ENCODE measurements at places on chromosomes 11 and 22. TPM values are rescaled to one million over a fixed set of nuclear protein-coding genes. Genes with fewer than 3 reads are reported as not detected.

The TMPRSS4 gene
- total RNA-seq = not detected

GRCh38 chr22:19959043-19959586, 17.5 kb upstream of the TXNRD2 start:
- peaks cover 8% of the 10 kb centered on the region for H3K4me1 ChIP-seq
- no peaks in the 10 kb centered on the region for H3K36me3 ChIP-seq
- H3K27me3 ChIP-seq = no peaks in the 10 kb centered on the region
- H3K27ac ChIP-seq = no peak overlapping the region
- peak; percentile 99 for DNase-seq

GRCh38 chr11:8219257-8220021, 44.2 kb downstream of the LMO1 start:
- H3K4me1 ChIP-seq = peaks cover 21% of the 10 kb centered on the region
- no peak overlapping the region for H3K4me3 ChIP-seq
- no peaks in the 10 kb centered on the region for H3K27me3 ChIP-seq
- H3K36me3 ChIP-seq = no peaks in the 10 kb centered on the region
- peak; percentile 72 for DNase-seq

DNA sequence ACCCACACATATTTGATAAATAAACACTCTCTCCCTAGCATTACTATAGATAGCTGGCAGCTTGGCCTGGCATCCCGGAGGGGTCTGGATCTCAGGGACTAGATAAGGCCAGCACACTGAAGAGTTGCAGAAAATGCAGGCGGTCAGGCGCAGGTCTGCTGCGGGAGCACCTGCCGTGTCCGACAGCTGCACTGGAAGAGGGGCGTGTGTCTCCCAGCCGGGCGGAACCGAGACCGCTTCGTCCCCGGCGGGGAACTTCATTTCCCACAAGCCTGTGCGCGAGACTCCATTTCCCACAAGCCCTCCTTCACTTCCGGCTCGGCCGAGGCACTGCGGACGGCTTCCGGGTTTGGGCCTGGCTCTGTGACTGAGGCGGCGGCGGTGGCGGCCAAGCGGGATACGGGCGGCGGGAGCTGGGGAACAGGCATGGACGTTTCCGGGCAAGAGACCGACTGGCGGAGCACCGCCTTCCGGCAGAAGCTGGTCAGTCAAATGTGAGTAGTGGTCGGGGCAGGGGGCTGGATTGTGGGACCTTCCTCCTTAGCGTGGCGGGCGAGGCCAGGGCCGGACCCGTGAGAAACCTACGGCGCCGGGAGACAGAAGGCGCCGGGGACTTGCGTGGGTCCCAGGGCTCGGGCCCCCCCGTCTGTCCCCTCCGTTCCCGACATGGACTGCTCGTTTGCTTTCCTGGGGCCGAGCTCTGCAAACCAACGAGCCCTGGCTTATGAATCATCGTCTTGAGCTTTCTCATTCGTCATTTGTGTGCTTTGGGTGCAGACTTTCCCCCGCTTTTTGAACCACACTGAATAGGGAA, at the start of gene MED15:
TSS of gene MED15 (plus strand) at position 358 of the 814 bp plus-strand sequence. CDS start at position 427, 69 bp downstream.
- H3K36me3 ChIP-seq = no peaks in the 10 kb centered on the region
- H3K4me1 ChIP-seq = peaks cover 23% of the 10 kb centered on the region
- no peaks in the 10 kb centered on the region for H3K27me3 ChIP-seq
- peak within 1 kb of the TSS; percentile 79 for H3K27ac ChIP-seq
- DNase-seq = peak; percentile 95
- H3K4me3 ChIP-seq = peak within 1 kb of the TSS; percentile 77

- H3K4me3 ChIP-seq = no peak overlapping the region
- no peaks in the 10 kb centered on the region for H3K36me3 ChIP-seq
- no peak overlapping the region for H3K27ac ChIP-seq
- H3K27me3 ChIP-seq = peaks cover 10% of the 10 kb centered on the region
- no peak for DNase-seq
These were observed 7.1 kb downstream of the CD44 start for GRCh38 chr11:35146074-35146521.

The OR2AG2 gene
- total RNA-seq = 0.25 TPM

The TTC12 gene
- 21.8 TPM for total RNA-seq

- H3K27ac ChIP-seq = no peak overlapping the region
- H3K27me3 ChIP-seq = no peaks in the 10 kb centered on the region
- H3K4me1 ChIP-seq = peaks cover 13% of the 10 kb centered on the region
- DNase-seq = no peak
- no peak overlapping the region for H3K4me3 ChIP-seq
These were observed 68.2 kb downstream of the PPP2R1B start for GRCh38 chr11:111697933-111698371.

DNA sequence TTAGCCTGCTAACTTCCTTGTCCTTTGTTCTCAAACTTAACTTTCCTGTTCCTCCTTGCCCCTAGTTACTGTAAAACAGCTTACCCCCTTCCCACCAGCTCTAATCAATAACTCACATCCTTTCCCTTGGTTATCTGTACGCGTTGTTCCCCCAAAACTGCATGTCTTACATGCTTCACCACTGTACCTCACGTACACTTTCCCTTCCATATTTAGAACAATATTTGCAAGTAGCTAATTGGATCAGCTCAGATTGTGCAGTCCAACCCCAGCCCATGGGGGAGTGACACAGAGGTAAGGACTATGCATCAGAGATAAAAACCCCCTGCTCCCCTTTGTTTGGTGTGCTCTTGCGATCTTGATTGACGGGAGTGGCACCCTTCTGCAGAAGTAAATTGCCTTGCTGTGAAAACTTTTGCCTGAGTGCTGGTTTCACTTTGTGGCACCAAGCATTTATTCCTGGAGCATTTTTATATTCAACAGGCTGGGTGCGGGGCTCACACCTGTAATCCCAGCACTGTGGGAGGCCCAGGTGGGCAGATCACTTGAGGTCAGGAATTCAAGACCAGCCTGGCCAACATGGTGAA, 30.9 kb downstream of the MIF start:
- H3K27ac ChIP-seq = no peak overlapping the region
- no peak overlapping the region for H3K4me3 ChIP-seq
- no peaks in the 10 kb centered on the region for H3K27me3 ChIP-seq
- no peak for DNase-seq
- H3K36me3 ChIP-seq = no peaks in the 10 kb centered on the region

Measured in neural progenitor cell (in vitro differentiated cells).